ENCODE measurements at places on chromosomes 5 and 9.

DNA sequence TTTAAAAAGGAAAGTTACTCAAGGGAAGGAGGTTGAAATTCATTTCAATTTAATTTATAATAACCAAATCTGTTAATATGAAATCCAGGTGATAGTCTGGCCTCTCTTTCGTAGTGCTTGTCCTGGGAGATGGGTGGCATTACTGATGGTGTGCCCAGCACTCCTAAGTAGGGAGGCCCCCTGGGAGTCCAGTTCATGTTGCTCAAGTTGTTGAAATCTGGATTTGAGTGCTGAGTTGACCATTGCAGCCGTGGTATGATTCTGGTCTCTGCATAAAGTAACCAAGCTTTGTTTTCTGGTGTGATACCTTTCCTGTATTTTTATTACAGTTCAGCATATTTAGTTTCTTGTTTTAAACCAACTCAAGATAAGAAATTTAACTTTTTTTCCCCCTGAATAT, 287.8 kb downstream of the FANCC start:
- no peak for DNase-seq

GRCh38 chr5:33631139-33631538, 190.4 kb downstream of the TARS1 start:
- no peak for DNase-seq

- DNase-seq = no peak
Measured at GRCh38 chr9:38022203-38022895, 46.7 kb downstream of the SHB start.

- no peak for DNase-seq
Measured at GRCh38 chr9:93577078-93577974, 942 bp downstream of the PHF2 start.

DNA sequence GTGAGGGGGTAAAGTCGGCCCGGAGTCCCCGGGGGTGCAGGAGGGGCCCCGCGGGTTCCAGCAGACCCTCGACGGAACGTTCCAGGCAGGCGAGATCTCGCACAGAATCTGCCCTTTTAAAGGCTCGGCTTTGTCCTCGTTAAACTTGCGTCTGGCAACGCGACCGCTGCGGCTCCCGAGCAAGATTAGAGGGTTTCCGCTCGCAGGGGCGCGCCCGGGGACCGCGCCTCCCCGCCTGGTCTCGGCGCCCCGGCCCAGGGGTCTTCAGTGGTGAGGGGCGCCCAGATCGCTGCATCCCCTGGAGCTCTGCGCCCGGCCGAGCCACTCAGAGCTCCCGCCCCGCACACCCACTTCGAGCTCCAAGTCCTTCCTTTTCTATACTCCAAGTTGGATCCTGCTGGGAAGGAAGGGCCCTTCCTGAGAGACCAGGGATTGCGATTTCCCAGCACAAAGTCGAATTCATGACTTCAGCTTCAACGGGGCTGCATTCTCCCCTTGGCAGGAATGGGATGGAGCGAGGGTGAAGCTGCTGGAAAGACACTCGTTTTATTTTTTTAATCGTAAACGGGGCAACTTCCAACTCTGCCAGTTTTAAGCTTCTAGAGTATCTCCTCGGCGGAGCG, 11.3 kb downstream of the PROP1 start:
- DNase-seq = no peak

- no peak for DNase-seq
Measured at GRCh38 chr9:126701813-126702140, 88.0 kb downstream of the LMX1B start.

DNA sequence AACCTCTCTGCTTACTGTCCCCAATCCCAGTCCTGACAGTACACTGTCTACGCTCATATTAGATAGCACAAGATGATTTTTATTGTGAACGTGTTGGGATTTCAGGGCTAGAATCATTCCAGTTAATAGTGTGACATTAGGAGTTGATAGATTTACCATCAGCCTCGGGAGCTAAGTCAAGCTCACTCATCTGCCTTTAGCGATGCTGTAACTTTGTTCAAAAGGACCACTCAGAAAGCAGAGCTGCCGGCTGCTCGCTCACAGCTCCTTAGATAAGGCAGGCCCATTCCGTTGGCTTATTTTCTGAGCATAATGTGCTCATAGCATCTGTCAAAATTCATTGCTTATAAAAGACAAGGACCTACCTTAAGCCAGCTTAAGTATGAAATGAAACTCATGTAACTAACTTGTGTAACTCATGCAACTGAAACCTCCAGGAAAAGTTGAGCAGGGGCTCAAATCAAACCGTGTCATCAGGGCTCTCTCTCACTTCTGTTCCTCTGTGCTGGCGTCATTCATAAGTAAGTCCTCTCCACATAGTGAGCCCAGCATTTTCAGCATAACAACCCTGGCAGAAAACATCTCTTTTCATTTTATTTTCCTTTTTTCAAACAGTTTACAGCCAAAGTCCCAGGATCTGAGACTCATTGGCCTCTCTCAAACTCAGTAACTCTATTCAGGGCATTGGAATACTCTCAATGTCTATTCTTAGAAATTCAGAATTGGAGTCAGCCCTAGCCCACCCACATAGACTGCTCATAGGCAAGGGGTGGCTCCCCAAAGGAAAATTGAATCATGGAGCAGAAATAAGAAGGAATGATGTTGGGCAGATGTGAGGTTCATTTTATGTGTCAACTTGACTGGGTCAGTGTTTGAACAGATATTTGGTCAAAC, 208.8 kb downstream of the MAN2A1 start:
- DNase-seq = no peak

- peak; percentile 79 for DNase-seq
Measured at GRCh38 chr5:147479444-147479843, 30.4 kb downstream of the DPYSL3 start.

GRCh38 chr5:175306381-175306780, 137.6 kb downstream of the DRD1 start:
- no peak for DNase-seq

DNA sequence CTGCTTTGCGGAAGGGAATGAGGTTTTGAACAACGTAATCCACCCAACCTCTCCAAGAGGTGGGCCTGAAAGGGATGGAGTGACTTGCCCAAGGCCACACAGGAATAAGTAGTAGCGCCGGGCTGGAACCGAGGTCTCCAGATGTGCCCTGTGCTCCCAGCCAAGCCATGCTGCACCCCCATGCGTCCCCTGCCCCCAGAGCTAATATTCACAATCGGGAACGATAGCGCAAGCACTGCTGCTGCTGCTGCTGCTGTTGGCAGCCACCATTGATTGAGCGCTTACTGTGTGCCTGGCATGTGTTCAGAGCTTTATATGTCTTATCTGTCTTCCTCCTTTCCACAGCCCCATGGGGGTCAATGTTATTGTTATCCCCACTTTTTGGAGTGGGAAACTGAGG, 43.9 kb downstream of the AMBP start:
- no peak for DNase-seq

GRCh38 chr5:107337281-107337680, 333.5 kb downstream of the EFNA5 start:
- no peak for DNase-seq

DNA sequence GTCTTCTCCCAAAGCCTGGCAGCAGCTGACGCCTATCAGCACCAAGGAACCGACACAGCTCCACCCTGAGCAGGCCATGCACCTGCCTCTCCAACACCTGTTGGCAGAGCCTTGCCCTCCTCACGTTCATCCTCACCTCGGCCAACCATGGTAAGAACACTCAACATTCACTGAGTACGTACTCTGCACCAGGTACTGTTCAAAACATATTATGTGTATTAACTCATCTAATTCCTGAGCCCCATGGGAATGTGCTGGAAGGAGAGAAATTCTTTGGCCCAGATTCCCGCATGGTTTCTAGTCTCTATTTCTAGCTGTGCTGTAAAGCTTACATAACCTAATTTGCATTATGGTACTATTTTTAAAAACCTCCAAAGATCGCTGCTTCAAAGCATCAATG, 86.1 kb downstream of the GPR21 start:
- no peak for DNase-seq

GRCh38 chr5:77239126-77239741, 28.8 kb downstream of the PDE8B start:
- DNase-seq = peak; percentile 37

- DNase-seq = no peak
Measured at GRCh38 chr9:97419309-97419867, 7.5 kb downstream of the TDRD7 start.

- DNase-seq = no peak
Measured at GRCh38 chr5:79642210-79642609, 30.0 kb downstream of the TENT2 start.

DNA sequence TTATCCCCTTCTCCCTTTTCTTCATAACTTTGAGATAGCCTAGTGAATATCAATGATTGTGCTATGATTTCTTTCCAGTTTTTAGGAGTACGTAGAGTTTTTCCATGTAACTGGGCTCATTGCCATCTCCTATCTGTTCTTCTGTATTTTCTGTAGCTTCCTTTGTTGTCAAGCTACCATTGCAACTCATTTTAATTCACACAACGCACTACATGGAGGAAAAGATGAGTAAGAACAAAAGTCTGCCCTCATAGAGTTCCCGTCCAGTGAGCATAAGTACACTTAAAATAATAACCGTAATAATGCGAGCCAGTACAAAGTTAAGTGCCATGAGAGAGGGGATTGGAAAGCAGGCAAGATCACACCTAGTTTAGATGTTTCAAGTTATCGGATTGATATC, 177.7 kb downstream of the PAM start:
- DNase-seq = no peak

- no peak for DNase-seq
Measured at GRCh38 chr9:92463984-92464383, 18.3 kb downstream of the ASPN start.

- no peak for DNase-seq
Measured at GRCh38 chr5:96597438-96598020, 64.6 kb upstream of the CAST start.

GRCh38 chr9:97689401-97690180, 7.5 kb downstream of the XPA start:
- no peak for DNase-seq

DNA sequence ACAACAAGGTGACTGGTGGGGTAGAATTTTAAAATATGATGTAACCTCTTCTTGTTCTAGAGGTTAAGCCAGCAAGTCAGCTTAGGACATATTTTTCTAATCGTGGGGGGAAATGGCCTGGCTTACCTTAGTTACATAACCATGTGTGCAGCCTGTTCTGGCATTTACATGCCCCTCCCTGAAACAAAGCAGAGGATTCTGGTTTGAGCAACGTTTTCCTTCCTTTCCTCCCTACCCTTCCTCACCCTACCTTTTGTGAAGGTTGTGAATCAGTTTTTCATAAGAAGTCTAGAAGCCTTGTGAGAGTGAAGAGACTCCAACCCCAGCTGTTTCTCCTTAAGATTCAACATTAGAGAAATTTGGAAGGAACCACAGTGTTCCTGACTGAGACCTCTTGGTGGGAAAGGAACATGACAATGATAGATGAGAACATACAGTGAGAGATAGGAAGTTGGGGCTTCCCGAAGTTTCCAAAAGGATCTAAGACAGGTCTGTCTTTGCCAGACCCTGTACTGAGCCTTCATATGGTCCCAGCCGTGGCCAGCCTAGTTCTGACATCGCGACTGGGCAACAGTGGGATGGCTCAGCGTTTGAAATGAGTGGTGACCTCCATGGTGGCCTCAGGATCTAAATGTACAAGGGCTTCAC, 365.2 kb downstream of the SPATA31D1 start:
- DNase-seq = no peak

GRCh38 chr5:122067390-122067789, 10.7 kb downstream of the LOX start:
- no peak for DNase-seq

DNA sequence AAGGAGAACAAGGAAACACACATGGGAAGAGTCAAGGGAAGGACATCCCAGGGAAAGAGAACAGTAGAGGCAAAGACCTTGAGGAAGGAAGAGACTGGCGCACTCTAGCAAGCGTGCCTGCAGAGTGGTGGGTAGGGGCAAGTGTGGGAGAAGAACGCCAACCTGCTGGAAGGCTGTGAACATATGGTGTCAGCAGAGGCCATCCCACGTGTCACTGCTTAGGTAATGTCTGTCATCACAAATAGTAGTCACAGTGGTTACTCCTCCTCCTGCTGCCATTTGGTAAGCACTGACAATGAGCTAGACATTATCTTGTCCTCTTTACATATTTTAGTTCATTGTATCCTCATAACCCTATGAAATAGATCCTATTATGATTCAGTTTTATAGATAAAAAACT, 206.4 kb upstream of the TRIM32 start:
- DNase-seq = no peak
